ENCODE measurements at places on chromosomes 3 and 15.
A peak's percentile ranks its signal among the peaks of the same experiment; 100 is the strongest.

- DNase-seq, result peak; percentile 74
Measured at GRCh38 chr3:57094575-57094974, 34.1 kb downstream of the SPATA12 start.

DNA sequence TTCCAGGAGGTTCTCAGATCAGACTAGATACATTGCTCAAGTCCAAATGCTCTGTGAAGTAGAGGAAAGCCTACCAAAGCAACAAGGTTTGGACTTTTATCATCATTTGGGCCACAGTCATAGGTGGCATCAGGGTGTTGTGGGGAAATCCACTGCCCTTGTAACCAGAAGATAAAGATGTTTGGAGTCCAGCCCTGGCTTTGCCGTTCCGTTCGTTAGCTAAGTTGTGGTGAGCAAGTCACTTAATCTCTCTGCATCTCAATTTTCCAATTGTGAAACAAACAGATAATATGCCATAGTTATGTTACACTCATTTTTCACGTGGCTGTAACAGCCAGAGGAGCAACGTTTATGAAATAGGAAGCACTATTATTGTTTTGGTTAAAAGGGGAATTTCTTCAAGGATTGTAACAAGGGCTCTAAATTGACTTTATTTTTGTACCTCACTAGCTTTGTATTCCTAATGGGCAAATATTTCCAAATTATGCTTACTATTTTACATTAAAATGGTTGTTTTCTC is 125.6 kb downstream of the CD47 start:
- no peak for DNase-seq

- no peak for DNase-seq
Measured at GRCh38 chr15:45703670-45704328, 69.0 kb downstream of the SQOR start.

DNA sequence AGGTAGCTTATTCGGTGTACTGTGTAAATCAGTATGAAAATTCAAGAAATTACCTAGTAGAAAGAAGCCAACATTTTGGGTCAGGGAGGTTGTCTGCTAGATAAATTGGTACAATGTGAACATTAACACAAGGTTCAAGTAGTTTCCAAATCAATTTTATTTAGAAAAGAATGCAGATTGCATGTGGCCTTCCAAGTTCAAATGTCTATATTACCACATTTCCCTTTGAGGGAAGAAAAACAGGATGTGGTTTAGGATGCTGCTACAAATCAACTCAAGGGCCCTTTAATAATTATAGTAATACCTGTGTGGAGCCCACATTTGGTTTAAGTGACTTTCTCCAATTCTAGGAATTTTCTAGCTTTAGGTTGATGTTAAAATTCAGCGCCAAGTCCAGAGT is 57.5 kb downstream of the CADPS start:
- DNase-seq, result no peak

GRCh38 chr3:11558411-11558903 is 85.3 kb downstream of the VGLL4 start:
- no peak for DNase-seq

- no peak for DNase-seq
Measured at GRCh38 chr3:179981646-179982045, 55.1 kb downstream of the PEX5L start.

- DNase-seq, result no peak
Measured at GRCh38 chr3:17551333-17551732, 191.1 kb downstream of the TBC1D5 start.

- no peak for DNase-seq
Measured at GRCh38 chr3:59580499-59580898, 530.7 kb upstream of the CFAP20DC start.

- no peak for DNase-seq
Measured at GRCh38 chr15:67385971-67386370, 131.4 kb downstream of the IQCH start.

DNA sequence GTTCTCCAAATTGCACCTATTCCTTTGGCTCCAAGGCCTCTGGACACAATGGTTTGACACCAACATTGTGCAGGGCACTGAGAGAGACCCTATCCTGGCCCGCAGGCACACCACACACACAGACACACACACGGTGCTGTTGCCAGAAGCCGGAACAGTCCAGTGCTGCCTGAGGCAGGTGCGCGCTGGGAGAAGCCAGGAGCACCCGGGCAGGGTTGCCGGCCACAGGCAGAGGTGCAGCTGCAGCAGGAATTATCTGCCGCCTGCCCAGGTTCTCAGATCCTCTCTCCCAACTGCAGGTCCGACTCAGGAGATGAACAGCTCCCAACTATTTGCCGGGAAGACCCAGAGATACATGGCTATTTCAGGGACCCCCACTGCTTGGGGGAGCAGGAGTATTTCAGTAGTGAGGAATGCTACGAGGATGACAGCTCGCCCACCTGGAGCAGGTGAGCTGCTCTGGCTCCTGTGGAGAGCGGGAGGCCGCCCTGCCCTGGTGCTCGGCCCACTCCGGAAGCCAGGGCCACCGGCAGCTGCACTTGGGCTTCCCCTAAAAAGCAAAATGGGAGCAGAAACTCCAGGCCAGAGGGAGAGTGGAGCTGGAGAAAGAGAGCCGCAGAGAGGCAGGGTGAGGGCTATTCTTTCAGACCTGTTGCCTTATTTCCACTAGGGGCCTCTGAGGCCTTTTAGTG is 42.9 kb downstream of the CHDH start:
- no peak for DNase-seq

GRCh38 chr15:74906067-74906449 is 593 bp downstream of the FAM219B start:
- no peak for DNase-seq

- DNase-seq, result no peak
Measured at GRCh38 chr3:46027021-46027705, at the start of gene XCR1. TSS of gene XCR1 (minus strand) at chr3:46027483. CDS start at chr3:46021947, 5,536 bp downstream.

GRCh38 chr3:175593331-175593730 is 734.2 kb downstream of the NAALADL2 start:
- no peak for DNase-seq

GRCh38 chr3:123027292-123028232 is at the start of gene SEMA5B:
TSS of gene SEMA5B (minus strand) at chr3:123027763. CDS start at chr3:122961263, 66,500 bp downstream.
- DNase-seq, result no peak

DNA sequence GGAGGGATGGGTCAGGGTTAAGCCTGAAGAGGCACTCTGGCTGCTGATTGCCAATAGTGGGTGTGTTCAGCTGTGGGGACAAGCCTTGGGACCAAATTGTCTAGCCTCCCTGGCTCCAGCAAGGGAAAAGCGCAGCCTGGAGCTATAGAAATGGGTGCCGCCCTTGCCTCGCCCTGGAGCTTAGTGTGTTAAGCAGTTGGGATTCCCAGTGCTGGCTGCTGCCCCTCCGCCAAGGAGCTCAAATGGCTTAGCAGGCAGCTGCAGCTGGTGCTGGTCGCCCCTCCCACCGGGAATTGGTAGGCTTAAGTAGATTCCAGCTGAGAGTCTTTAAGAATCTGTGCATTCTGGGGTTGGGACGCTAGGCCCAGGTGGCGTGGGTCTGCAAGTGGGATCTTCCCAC is 662.9 kb upstream of the TBL1XR1 start:
- DNase-seq, result no peak

GRCh38 chr3:144554889-144555288 is 583.3 kb downstream of the DIPK2A start:
- DNase-seq, result no peak

DNA sequence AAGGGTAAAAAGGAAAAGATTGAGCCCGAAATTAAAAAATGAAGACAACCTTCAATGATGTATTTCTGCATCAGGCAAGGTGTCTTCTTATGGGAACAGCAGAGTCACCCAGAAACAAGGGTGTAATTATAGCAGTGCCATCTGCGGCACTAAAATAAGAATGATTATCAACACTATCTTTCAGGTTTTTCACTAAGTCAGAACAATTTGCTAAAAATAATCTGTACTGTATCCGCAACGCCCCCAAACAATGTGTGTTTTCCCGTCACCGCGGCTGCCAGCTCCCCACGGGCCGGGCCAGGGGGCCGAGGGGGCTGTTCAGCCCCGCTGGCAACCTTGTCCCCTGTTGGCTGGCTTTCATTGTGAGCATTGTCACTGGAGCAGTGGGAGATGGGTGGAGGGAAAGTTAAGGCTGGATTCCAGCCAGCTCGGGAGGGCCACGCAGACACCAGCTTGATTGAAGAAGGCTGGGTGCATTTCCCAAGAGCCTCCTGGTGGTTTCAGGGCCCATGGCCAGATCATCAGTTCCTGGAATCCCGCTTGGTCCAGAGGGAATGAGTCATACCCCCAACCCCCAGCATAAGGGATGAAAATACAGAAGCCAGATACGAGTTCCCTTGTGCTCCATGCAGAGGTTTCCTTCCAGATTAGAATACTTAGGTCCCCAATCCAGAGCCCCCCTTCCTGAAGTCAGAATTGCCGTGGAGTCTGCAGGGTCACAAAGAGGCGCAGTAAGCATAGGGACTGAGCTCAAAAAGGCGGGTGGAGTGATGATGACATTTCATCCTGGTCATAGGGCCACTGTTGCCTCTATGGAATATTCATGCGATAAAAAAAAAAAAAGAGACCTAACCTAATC is 90.2 kb upstream of the KLF13 start:
- no peak for DNase-seq

- DNase-seq, result no peak
Measured at GRCh38 chr3:143139762-143140161, 20.2 kb downstream of the CHST2 start.

DNA sequence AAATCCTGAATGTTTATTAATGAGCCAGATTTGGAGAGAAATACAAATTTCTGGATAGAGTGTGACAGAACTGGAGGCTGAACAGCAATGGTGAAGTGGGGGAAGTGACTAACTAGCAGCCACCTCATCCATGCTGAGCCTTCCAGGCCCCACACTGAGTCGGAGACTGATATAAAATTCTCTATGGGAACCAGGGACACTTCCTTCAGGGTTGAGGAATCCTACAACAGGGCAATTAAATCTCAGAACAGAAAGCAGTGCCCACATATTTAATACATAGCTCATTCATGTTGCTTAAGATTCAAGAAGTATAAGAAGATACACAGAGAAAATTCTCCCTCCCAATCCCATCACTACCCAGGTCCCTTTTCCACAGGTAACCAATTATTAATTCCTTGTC is 49.3 kb downstream of the HACD2 start:
- DNase-seq, result no peak

DNA sequence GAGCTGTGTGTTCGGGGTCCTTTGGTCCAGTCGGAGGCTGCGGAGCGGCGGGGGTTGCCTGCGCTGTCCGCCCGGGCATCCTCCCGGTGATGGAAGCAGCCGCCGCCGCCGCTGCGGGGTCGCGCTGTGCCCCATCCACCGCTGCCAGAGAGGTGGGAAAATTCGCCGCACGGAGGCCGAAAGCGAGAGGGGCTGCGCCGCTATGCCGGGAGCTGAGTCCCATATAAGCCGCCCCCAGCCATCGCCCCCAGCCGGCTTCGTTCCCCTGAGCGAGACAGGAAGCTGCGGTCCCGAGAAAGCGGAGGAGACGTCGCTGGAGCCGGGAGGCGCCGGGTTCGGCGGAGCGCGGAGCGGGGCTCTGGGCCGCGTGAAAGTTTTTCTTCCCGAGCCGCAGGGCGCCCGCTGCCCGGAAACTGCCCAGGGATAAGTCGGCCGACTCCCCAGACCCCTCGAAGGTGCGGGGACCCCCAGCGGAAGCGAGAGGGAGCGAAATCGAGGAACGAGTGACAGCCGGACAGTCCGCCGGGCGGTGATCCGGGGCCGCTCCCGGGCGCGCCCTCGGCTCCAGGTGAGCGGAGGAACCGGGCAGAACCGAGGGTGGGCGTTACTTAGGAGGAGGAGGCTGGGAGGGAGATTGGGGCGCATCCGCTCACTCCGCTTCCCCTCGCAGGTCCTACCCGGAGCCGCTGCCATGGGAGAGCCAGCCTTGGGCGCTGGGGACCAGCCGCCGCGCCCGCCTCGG is 574 bp downstream of the CHST2 start:
- DNase-seq, result no peak

DNA sequence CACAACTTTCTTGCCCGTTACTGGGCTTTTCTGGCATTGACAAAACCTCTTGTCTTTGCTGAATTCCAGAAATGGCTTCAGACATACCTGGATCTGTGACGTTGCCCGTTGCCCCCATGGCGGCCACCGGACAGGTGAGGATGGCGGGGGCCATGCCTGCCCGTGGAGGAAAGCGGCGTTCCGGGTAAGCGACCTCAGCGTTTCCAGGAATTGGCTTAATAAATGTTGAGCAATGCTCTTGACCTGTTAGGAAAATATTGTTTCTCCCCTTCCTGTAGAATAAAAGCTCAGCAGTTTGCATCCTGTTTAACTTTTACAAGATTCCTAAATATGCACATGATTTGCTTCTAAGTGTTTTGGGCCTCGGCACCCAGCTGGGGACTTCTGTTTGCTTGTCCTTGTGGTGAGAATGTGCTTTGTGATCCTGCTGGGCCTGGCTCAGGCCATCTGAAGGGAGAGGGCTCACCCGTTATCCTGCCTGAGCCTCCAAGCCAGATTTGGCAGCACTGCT is 46.7 kb downstream of the ARNT2 start:
- DNase-seq, result no peak

DNA sequence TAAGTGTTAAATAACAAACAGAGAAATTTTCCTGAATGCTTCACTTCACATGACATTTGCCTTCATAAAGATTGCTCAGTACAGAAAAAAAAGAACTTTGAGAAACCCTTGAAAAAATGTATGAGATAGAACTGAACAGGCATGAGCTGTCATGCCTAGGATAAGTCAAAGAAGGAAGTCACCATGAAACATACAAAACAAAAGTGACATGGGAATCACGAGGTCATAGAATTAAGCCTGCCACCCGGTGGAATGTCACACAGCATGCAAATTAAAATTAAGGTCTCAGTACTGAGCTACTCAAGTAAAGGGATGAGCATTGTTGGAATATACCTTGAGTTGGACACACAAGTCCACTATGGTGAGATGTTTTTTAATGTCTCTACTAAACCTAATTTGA is 652.5 kb upstream of the NECTIN3 start:
- DNase-seq, result no peak

- DNase-seq, result no peak
Measured at GRCh38 chr3:63251499-63251898, 26.6 kb upstream of the SYNPR start.

- no peak for DNase-seq
Measured at GRCh38 chr3:31508452-31509146, 24.1 kb upstream of the STT3B start.

GRCh38 chr3:141796889-141797781 is 33.9 kb downstream of the GRK7 start:
- DNase-seq, result peak; percentile 28

DNA sequence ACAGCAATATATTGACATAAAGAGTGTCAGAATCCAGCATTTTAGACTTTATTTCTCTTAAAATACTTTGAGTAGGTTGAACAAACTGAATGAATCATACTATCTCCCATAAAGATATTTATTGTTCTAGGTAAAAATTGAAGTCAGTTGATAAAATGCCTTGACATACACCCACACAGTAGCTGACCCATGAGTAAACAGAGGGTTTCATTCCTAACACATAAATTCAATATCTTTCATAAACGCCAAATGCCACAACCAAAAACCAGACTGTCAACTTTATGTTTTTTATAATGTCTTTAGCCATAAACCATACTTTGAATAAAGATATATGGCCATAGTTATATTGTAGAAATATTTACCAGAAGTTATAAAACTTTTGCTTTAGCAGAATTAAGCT is 742.4 kb downstream of the NAALADL2 start:
- no peak for DNase-seq

- DNase-seq, result no peak
Measured at GRCh38 chr15:76056931-76057330, 2.9 kb upstream of the TMEM266 start.

Measured in forelimb muscle (tissue), 1 donor.